ENCODE measurements at places on chromosomes 3 and 15.

DNA sequence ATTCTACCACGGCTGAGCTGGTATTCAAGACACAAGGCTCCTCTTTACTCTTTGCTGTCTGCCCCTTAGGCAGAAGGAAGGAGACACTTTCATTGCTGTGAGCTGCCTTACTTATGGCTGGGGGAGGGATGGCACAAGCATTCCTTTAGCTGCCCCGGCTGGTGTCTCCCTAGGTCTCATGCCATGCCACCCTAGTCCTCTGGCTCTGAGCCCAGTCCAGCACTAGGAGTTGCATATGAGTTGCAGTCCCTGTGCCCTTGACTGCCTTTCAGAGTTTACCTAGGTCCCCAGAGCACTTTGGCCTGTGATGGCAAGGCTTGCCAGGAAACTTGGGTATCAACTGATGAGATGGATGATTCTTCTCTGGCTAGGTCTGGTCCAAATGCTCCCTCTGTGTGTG, 296.4 kb downstream of the RBMS3 start:
- DNase-seq, result no peak

GRCh38 chr15:70796516-70797310, 33.4 kb upstream of the UACA start:
- no peak for DNase-seq

- no peak for DNase-seq
These were observed 345.8 kb upstream of the CBLB start for GRCh38 chr3:106214641-106215040.

DNA sequence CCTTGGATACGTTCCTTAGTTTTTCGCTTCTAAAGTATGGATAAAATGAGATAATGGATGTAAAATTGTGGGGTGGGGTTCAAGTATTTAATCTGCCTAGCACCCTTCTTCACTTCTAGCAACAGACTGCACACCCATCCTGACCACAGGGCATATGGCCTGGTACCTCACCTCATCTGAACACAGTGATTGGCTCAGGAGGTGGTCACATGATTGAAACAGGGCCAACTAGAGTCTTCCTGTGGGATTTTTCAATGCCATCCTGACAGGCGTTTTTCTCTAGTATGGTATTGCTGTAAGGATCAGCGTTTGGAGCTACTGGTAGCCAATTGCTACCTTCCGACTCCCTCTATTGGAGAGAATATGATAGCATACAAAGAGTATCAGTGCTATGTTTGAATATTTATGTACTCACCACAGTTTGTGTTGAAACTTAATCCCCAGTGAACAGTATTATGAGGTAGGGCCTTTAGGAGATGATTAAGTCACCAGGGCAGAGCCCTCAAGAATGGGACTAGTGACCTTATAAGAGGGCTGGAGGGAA, 172.2 kb downstream of the PPM1L start:
- DNase-seq, result no peak

- DNase-seq, result no peak
These were observed 4.0 kb downstream of the RASSF1 start for GRCh38 chr3:50336452-50337174.

- no peak for DNase-seq
These were observed 21.9 kb upstream of the ARNT2 start for GRCh38 chr15:80382285-80382684.

- DNase-seq, result peak; percentile 94
These were observed at the start of gene RBMS3 for GRCh38 chr3:29280404-29281093. Gene RBMS3, plus strand, starts transcription at chr3:29281071.

- no peak for DNase-seq
These were observed 94.5 kb downstream of the SERPINI1 start for GRCh38 chr3:167830007-167830406.
